Stimulated activated CD8-positive, alpha-beta memory T cell treated with anti-CD3 and anti-CD28 coated beads, Interleukin-4, amount 100 ng/mL, for 4 hours (primary cell): ENCODE measurements at places on chromosomes 1 and 21.
A peak's percentile ranks its signal among the peaks of the same experiment; 100 is the strongest.

- no peak for DNase-seq
Measured at GRCh38 chr1:10283318-10283984, 73.1 kb downstream of the KIF1B start.

DNA sequence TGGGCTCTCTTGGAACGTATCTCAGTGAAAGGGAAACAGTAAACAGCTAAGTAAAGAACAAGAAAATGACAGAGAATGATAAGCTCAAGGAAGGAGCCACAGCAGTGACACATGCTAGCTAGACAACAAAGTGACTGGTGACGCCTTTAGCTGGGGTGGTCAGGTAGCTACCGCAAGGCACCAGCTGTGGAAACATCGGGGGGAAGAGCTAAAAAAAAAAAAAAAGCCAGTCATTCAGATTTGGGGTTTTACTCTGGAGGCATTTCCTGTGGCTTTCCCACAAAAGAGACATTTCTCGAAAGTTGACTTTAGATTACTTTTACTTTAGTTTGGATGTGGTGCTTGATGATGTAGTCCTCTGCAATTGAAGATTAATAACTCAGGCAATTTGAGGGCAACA lies 2.1 kb downstream of the FHAD1 start:
- peak; percentile 43 for DNase-seq

- no peak for DNase-seq
Measured at GRCh38 chr1:151992303-151993083, 1.2 kb downstream of the S100A10 start.

DNA sequence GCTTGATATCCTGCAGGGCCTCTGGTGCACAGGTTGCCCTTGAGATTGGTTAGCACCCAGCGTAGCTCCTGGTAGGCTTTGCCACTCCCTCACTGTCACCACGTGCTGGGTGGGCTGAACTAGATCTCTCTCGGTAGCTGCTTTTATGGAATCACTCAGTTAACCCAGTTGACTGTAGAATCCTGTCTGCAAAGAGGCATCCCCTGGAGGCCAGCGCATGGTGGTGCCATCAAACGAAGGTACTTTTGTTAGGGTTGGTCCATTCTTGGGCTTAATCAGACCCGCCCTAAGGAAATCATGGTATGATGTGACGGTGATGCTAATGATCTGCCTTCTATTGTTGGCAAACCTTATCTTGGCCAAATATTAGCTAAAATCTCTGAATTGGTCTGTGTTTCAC lies 153.4 kb downstream of the GALNT2 start:
- DNase-seq: no peak

GRCh38 chr1:72827278-72827677 lies 544.9 kb upstream of the NEGR1 start:
- DNase-seq: no peak

GRCh38 chr1:24322470-24323177 lies 3.5 kb downstream of the GRHL3 start:
- DNase-seq: no peak

GRCh38 chr1:178483251-178483957 lies 13.4 kb downstream of the CLEC20A start:
- DNase-seq: no peak

DNA sequence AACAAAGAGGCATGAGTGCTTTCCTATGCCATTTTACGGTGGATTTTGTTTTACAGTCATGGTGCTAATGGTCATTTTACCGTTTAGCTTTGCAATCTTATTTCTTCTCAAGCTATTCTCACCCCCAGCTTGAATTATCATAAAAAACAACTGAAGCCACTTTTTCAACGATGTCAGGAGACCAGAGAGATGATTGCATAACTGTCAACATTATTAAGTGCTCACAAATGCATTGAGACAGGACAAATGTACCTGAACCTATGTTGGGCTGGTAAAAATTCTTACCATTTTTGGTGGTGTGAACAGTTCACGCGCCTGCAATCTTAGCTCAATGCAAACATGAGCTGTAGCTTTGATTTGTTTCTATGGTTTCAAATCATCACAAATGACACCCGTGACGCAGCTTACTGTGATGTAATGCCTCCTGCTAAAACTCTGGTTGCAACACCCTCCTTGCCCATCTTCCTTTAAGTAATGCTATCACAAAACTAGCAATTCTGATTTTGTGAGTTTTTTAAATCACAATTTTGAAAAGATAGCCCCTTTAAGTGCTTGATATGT lies 104.4 kb downstream of the UCHL5 start:
- DNase-seq: no peak

GRCh38 chr1:110092991-110093390 lies 19.3 kb upstream of the UBL4B start:
- no peak for DNase-seq

DNA sequence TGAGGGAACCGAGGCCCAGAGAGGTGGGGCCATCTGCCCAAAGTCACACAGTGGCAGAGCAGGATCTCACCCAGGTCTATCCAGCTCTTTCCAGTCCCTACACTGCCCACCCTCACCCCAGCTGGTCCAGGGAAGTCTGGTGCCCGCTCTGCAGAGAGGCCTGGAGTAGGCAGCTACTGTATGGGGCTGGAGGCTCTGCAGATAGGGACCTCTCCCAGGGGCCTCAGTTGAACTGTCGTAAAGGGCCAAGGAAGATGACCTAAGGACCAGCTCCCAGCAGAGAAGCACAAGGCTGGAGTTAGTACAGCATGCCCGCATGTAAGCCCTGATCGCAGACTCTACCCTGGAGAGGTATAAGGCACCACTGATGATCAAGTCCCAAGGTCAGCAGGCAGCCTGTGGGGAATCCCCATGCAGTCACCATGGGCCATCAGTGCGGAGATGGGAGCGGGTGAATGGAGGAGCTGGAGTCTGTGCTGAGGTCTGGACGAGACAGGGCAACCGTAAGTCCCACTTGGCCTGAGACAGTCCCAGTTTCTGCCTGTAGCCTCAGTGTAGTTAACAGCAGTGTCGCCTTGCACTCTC lies 320.2 kb downstream of the MATN1 start:
- DNase-seq: no peak

DNA sequence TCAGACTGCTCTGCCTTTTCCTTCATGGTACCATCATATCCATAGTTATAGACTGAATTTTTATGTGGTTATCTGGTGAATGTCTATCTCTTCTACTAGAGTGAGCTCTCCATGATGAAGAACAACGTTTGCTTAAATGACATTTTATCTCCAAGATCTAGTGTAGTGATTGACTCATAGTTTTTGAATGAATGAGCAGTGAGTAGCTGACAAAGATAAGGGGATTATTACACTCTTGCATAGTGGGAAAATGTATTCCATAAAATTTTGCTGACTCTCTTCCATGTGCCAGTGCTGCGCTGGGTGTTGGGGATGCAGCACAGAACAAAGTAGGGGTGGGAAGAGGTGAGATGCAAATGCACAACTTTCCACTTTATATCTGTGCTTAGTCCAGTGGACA lies 147.7 kb downstream of the TGFB2 start:
- no peak for DNase-seq

DNA sequence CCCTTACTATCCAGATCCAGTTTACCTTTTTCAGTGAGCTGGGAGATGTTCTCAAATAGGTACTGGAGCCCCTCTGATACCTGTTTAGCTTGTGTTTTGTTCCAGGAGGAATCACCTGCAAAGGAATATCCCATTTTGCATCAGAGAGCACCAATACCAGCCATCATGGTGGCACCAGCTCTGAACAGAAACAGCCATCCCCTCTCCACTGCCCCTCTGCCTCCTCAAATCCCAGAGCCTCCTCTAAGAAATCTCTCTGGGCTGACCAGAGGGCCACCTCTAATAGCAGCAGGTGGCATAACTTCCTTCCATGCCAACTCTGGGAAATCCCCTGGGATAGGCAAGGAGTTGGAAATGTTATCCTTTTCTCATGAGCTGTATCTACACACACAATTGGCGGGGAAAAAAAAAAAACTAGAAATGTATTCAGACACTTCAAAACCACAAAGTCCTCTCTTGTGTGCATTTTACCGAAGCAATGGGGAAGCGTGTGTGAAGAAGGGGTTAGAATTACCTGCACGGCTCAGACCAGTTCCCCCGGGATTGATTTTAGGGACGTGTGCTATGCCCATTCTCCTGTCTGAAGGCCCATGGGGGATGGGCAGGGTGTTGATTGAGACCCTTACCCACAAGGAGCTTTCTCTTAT lies 2.4 kb downstream of the PGLYRP4 start:
- no peak for DNase-seq

- DNase-seq: no peak
Measured at GRCh38 chr1:207224666-207225065, 96.8 kb upstream of the CD55 start.

DNA sequence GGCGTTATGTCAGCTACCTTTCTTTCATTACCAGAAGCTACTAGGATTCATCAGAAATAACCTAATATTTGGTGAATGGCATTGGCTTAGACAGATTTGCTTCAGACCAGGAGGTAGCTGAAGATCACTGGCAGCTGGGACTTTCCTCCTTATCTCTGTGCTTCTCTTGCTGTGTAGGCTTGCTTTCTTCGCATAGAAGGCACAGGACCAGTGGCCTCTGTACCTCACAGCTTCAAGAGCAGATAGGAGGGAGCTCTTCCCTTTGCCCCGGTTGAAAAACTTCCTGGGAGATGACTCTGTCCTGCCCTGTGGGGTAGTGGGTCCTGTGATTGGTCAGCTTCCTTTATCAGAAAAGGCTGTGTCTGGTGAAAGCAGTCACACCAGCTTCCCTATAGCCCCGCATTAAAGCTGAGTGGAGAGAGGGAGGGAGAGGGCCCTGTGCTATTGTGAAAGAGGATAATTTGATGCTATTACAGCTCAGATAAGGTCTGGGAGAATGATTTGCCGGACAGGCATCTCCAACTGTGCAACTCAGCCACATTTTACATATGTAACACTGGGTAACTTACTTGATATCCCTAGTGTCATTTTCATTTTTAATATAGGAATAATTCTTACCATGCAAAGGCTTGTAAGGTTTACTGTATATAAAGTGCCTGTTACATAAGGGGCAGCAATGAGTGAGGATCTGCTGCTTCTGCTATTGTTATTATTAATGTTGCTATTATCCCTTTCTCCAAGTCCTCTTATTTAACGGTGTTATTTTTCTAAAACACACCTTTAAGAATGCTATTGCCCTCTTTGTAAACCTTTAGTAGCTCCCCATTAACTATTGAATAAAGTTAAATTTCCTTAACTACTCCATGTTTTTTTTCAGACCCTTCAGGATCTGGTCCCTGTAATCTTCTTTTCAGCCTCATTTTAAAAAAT lies 31.6 kb downstream of the OSBPL9 start:
- DNase-seq: no peak

DNA sequence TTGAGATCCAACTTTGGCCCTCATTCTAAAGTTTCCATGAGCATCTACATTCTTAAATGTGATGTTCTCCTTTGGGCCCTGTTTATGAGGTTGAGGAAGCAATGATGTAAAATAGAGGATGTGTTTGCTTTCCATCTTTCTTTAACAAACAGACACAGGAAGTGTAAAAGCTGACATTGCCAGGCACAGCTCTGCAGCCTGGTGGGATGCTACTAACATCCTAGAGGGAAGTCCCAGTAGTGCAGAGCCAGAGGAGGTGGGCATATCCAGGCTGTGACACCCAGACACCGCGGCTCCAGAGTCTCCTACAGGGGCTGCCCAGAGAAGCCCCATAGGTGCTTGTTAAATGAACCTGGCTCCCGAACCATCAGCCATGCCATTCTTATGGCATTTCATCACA lies 16.2 kb downstream of the OLFML2B start:
- DNase-seq: no peak

DNA sequence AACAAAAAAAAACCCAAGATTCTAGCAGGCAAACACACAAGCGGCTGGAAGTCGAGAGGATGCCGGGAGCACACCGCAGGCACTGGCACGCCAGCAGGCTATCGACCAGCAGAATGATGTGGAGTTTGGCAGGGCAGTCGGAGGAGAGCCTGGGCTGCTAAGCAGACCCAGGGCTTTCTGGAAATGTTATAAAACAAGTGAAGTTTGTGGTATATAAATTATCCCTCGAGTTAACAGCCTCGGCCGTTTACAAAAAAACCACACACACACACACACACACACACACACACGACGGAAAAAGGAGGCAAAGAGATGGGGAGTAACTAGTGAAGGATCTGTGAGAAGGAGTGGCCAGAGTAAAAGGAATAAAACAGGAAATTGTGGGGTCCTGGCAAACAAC lies 87.2 kb upstream of the IVNS1ABP start:
- DNase-seq: no peak

GRCh38 chr21:43696214-43696613 lies 22.7 kb upstream of the PDXK start:
- DNase-seq: no peak

GRCh38 chr1:160954158-160955104 lies at the start of gene ITLN2:
ITLN2 (minus strand) TSS chr1:160954809; CDS start chr1:160954741, 68 bp downstream.
- no peak for DNase-seq

GRCh38 chr1:92953491-92953890 lies 7.8 kb downstream of the DIPK1A start:
- DNase-seq: peak; percentile 7

DNA sequence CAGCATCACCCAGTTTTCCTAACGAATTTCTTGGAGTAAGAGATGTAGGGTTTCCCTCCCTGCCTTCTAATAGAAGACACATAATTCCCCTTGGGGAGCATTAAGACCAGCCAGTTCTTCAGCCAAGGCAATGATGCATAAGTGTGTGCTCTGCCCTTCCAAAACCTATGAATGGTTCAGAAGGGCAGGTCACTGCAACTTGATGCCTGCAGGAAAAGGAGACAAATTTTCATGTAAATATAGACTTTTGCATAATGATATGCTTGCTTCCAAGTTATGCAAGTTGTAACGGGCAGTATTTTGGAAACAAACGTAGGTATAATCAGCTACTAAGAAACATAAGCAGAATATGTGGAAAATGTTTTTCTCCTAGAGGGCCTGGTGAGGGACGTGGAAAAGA lies 31.6 kb downstream of the PTGS2 start:
- DNase-seq: no peak

GRCh38 chr1:205701891-205702290 lies 21.6 kb upstream of the SLC45A3 start:
- DNase-seq: no peak

DNA sequence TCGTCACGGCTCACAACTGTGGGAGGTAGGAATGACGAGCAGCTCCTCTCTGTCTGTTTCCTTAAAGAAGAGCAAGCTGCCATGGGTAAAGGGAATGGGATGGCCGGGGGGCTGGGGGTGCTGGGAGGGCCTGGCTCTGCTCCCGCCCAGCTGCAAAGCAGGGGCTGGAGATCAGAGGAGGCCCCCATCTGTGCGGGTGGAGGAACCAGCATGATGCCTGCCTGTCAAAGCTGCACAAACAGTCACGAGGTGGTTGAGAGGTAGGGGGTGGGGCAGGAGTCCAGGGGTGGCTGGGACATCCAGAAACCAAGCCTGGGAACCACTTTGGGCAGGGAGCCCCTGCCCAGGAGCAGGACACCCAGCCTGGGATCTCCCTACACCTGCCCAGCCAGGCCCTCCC lies 12.6 kb downstream of the SLC41A1 start:
- no peak for DNase-seq

- no peak for DNase-seq
Measured at GRCh38 chr1:227322376-227322775, 4.1 kb upstream of the CDC42BPA start.

GRCh38 chr21:23541571-23541970 lies 2065.7 kb downstream of the MRPL39 start:
- DNase-seq: no peak

- no peak for DNase-seq
Measured at GRCh38 chr1:77175230-77175844, 43.9 kb downstream of the PIGK start.
